ENCODE measurements at places on chromosomes 12 and 14.

DNA sequence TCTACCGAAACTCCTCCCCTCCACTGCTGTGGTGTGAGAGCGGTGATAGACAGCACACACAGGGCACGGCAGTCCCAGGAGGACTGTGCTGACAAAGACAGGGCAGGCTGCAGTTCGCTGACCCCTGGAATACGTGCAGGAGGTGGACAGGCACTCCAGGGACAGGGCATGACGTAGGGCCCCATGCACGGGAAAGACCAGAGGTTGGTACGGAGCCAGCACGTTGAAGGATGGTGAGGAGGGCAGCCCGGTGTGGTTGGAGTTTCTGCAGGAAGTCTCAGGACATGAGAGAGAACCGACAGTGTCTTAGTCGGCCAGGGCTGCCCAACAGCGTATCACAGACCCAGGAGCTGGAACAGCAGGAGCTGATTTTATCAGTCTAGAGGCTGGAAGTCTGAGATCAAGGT lies 254.2 kb upstream of the FKBP4 start:
- DNase-seq = no peak

DNA sequence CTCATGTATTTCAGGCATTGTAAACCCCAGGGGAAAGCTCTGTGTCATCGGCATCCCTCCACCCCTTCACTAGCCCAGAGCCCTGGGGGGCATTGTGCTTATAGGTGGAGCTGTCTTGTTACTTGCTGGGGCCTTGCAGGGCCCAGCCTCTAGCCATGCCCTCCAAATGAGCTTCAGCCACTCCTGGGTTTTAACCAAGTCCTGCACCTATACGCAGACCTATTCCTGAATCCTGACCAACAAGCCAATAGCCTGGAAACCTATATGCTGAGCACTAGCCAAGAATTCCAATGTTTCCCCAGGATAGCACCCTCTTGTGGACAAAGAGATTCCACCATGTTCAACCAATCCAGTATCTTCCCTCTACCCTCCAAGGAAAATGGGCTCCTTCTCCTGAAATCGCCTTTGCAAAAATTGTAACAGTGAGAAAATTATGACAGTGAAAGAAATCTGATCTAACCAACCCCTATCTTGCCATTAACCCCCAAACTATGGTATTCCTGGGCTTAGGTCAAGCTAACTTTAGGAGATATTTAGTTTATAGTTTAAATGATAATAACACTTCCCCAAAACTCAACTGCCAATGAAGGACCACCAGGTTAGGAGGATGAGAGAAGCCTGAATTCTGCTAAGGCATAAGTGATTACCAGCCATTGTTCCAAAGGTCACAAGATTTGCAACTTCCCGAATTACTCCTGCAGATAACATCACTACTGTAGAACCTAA lies 55.5 kb downstream of the TTC7B start:
- no peak for DNase-seq

- DNase-seq = no peak
Observed at GRCh38 chr12:111166779-111167540, 201.9 kb downstream of the PHETA1 start.

- DNase-seq = no peak
Observed at GRCh38 chr14:93099196-93099595, 16.5 kb downstream of the ITPK1 start.

DNA sequence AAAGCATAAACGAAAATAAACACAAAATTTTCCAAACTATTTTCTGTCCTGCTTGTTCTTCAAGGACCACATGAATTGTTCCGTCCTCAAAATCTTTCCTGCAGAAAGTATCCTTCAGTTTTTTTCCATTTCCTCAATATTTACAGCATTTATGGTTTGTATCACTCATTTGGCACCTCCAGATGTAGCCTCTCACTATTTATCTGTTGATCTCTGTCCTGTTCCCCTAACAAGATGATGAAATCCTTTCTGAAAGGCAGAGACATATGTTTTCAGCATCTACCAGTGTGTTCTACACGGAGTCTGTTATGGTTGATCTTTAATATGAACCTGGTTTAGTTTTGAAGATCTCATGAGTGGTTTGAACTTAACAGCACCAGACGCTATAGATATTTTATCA lies 490.2 kb downstream of the NELL2 start:
- DNase-seq = no peak

GRCh38 chr12:65634626-65635331 lies 189.5 kb upstream of the HMGA2 start:
- DNase-seq = no peak

GRCh38 chr12:67582238-67582834 lies 66.2 kb upstream of the DYRK2 start:
- no peak for DNase-seq

DNA sequence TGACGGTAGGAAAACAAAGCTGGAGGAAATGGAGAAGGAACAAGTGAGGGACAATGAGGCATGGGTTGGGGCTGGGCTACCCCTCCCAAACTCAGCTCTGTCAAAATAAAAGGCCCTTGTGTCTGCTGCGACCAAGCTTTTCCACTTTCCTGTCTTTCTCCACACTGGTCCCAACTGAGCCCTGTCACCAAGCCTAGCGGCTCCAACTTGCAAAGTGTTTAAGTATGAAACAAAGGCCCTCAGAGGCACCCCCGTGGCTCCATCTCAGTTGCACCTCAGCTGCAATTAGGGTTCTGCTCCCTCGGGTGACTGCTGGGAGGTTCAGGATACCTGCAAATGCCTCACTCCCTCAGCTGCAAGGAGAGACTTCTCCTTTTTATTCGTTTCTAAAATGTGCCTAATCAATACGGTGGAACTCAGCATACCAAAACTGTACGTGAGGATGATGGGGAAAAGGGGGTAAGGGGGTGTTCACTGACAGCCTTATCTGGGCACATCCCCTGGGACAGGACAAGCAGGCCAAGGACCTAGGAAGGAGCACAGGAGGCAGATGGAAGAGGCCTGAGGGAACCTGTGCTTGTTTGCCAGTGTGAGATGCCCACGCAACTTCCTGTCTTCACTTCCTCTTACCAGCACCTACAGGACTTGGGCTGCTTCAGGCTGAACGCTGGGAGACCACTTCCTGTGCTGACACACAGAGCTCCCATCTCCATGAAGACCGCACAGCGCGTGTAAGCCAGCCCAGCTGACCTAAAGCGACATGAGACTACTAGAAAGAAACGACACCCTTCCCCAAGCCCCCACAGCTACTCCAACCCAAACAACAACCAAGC lies 8.9 kb downstream of the VAMP1 start:
- DNase-seq = peak; percentile 94

- no peak for DNase-seq
Observed at GRCh38 chr12:130137040-130138018, 24.9 kb upstream of the FZD10 start.

DNA sequence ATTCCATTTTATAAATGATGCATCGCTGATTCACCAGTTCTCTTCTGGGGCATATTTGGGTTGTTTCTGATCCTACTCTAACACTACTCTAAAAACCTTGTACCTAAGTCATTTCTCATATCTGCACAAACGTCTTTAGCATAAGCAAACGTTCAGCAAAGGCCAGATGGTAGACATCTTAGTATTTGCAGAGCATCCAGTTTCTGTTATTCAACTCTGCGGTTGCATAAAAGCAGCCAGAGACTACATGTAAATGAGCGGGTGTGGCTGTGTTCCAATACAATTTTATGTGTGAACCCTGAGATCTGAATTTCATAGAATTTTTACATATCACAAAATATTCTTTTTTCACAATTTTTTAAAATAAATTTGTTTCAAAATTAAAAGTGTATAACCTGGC lies 22.8 kb upstream of the MMP17 start:
- no peak for DNase-seq

DNA sequence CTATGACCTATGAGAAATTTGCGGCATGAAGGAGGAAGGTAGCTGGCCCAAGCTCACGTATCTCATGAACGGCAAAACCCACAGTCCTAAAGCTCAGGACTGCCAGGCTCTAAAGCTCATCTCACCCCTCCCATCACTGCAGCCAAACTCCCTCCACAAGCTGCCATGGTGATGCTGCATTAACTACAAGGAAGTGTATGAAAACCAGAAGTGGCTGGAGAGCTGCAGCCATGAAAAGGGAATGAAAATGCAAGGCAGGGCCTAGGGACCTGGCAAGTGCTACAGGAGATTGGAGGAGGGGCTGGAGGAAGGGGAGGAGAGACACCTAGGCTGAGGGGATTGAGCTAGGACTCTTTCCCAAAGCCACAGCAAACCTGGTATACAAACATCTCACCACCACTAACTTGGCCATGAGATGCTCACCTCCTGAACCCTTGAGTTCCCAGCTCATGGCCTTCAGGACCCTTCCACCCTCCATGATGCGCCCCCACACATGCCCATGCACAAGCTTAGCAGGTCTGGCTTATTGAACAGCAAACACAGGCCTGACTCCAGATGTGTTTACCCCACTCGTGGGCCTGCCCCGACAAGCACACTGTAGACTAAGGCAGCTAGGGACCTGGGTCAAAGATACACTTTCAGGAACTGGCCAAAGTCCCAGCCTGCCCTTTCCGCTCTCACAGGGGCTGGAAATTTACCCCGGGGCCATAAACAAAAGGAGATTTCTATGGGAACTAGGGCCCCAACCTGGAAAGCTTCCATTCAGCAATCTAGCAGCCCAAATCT lies 42.0 kb downstream of the LTBP2 start:
- DNase-seq = no peak

GRCh38 chr14:92951912-92952471 lies 29.0 kb downstream of the CHGA start:
- peak; percentile 89 for DNase-seq

- no peak for DNase-seq
Observed at GRCh38 chr12:122086641-122087285, 8.2 kb downstream of the MLXIP start.

- DNase-seq = no peak
Observed at GRCh38 chr12:20368114-20368650, at the start of gene PDE3A. TSS of gene PDE3A (plus strand) at chr12:20368537. CDS start at chr12:20369285, 748 bp downstream.

- DNase-seq = no peak
Observed at GRCh38 chr12:10285919-10286318, 21.8 kb upstream of the KLRD1 start.

DNA sequence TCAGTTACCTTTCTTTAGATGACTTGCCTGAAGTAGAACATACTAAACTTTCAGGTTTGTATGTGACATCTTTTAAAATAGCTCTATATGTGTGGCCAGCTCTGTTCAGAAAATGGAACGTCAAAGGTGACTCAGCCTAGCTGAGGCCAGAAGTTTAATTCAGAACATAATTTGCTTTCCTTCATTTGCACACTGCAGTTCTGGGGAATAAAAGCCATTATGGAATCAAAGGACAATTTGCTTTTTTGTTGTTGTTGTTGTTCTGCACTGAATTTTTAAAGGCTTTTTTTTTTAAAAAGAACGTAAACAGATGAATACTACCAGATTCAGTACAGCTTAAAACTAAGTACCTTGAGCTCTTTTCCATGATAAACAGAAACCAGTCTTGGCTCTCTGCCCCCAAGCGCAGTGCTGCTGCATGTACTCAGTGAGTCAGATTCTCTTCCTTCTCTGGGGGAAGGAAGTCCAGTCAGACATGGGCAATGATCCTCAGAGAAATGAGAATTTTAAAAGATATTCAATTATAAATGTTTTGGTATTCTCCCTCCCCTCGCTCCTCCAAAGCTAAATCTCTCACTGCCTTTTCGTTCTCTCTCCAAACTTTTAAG lies 644.2 kb downstream of the NOVA1 start:
- DNase-seq = no peak

- DNase-seq = peak; percentile 26
Observed at GRCh38 chr12:45681465-45681864, 48.0 kb upstream of the ARID2 start.

GRCh38 chr12:60194678-60195077 lies 598.8 kb downstream of the SLC16A7 start:
- DNase-seq = no peak

DNA sequence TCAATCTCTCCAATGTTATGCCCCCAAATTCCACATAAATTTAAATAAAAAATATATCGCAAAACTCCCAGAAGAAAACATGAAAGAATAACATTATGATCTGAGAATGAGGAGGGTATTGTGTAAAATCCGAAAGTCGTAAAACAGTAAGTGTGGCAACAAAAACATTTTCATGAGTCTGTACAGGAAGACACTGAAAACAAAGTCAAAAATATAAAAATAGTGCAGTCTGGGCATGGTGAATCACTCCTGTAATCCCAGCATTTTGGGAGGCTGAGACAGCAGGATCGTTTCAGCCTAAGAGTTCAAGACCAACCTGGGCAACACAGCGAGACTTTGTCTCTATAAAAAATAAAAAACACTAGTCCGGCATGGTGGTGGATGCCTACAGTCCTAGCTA lies 57.1 kb downstream of the SPTLC2 start:
- no peak for DNase-seq

DNA sequence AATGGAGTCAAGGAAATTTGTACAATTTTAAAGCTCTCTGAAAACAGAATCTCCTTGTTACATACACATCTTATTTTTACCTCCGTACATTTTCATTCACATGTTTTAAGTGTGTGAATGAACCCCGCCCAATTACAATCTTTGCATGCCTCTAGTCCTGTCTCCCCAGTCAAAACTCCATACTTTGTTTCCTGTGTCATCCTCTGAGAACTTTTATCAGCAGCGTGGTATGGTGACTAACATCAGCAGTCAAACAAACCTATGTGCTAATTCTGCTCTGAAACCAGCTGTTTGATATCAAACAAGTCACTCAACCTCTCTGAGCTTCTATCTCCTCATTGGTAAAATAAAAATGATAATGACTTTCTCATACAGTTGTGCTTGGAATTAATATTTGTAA lies 15.8 kb upstream of the ERGIC2 start:
- no peak for DNase-seq

DNA sequence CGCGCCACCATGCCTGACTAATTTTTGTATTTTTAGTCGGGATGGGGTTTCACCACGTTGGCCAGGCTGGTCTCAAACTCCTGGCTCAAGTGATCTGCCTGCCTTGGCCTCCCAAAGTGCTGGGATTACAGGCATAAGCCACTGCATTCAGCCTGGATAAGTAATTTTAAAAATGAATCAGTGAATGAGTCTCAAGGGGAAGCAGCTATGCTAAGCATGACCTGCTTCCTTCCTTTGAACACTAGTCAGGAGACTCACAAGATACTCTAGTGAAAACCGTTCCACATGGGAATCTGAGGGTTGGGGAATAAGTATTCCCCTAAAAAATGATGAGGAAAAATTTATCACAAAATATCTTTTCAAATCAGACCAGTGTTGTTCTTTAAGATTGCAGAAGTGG lies 10.7 kb upstream of the FAM234B start:
- DNase-seq = no peak

- no peak for DNase-seq
Observed at GRCh38 chr14:90017371-90017770, 44.4 kb upstream of the KCNK13 start.

GRCh38 chr12:121804417-121805111 lies 755 bp downstream of the SETD1B start:
- DNase-seq = peak; percentile 57

- peak; percentile 81 for DNase-seq
Observed at GRCh38 chr12:55742719-55743405, at the start of gene GDF11. TSS of gene GDF11 (plus strand) at chr12:55743122. CDS start at chr12:55743317, 195 bp downstream.

GRCh38 chr12:132422040-132422380 lies 67.9 kb upstream of the FBRSL1 start:
- no peak for DNase-seq

DNA sequence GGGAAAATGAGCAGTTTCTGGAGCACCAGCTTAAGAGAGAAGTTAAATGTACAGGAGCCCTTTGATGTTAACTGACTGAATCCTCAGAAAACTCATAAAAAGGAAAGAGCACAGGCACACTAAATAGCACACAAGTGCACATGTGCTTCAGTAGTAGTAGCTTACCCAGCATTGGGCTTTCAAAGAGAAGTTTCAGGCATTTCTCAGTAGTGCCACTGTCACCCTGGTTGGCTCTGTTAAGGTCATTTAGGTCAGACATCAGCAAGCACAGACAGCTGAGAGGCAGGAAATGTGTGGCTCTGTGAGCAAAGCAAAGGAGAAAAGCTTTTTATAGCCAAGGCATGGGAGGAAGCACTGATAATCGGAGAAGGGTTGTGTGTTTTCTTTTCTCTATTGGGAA lies 96.3 kb upstream of the HIF1A start:
- peak; percentile 60 for DNase-seq

All from activated CD4-positive, alpha-beta T cell treated with anti-CD3 and anti-CD28 coated beads, Interleukin-2, Interleukin-6, amounts not matched to agents 100 ng/mL and 50 ng/mL, durations not matched to agents 16 hours and 8 hours (primary cell).